Iris pigment epithelial cell (primary cell): ENCODE measurements at places on chromosomes 6 and 20.

DNA sequence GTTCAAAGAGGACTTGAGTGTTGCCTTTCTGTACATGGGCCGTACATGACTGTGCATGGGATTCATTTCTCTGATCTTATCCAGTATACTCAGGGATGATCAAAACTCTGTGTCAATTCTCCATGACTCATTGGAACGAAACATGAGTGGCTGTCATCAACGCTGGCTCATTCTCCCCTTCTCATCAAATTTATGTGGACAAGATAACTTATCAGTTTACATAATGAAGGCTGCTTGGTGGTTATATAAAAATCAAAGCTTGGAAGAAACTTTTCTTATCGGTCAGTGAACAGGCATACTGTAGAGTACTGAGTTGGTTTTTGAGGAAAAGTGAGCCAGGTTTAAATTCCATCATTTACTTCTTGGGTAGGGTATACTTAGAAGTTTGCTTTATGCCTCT lies 24.9 kb downstream of the CRISP1 start:
- no peak for DNase-seq

- peak; percentile 71 for DNase-seq
These were observed 36.1 kb downstream of the NCR2 start for GRCh38 chr6:41371461-41371991.

DNA sequence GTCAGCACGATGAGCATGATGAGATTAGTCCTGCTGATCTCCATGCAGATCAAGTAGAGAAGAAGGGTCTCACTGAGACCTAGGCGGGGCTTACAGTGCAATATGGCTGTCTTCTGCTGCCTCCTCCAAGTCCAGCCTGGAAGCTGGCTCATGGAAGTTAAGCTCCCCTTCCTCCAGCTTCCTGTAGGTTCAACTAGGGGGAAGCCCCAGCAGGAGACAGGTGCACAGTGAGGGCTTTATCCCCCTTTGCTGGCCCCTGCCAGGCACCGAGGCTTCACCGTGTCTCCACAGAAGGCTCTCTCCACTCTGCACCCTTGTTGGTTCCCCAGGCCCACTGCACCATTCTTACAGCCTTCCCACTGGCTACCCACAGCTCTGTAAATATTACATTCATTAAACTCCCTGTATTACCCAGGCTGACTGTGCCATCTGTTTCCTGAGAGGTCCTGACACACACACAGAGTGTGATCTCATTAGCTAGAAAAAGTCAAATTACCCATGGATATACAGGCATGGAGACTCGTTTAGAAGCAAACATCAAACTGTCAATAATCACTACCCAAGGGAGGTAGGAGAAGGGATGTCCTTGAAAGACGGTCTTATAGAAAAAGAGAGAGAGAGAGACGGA lies 90.4 kb downstream of the SLC2A10 start:
- DNase-seq, result no peak

- DNase-seq, result no peak
These were observed 75.3 kb downstream of the RIN2 start for GRCh38 chr20:19833395-19833794.

DNA sequence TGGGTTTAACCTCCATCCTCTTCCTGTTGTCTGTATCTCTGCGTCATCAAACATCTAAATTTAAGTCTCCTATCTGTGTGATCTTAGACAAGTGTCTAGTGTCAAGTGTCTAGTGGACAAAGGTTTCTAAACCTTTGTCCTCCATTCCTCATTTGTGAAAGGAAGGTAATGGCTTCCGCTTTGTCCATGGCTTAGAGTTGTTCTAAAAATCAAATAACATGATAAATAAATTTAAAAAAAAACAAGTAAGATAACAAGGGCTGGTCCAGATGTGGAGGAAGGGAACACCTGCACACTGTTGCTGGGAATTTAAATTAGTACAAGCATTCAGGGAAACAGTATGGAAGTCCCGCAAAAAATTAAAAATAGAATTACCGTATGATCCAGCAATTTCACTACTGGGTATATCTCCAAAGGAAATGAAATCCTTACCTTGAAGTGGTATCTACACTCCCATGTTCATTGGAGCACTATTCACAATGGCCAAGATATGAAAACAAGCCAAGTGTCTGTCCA lies 17.6 kb upstream of the SERPINB1 start:
- DNase-seq, result no peak

DNA sequence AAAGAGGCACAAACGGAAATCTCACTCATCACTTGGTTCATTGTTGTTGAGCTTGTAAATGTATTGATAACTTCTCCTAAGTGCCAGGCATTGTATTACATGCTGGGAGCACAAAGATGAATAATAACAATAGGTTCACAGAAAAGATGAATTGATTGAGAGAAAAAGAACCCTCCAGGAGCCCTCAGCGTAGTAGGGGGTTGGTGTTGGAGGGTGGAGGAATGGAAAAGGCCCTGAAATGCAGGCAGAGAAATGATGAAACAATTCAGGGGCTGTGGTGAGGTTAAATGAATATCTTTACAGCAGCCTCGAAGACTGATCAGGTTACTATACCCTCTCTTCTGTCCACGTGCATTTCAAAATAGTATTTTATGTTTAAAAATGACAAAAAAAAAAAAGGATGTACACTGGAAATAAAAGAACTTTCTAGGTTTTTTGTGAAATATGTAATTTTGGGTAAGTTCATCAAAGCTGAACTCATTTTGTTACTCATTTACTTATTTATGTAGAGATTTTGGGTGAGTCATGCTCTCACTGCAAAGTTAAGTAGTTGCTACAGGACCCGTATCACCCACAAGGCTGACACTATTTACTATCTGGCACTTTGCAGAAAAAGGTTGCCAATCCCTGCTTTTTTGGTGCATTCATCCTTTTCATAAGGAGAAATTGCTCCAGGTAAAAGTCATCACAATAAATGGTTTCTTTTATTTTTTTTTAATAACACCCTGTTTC lies 277.3 kb downstream of the ZNF217 start:
- DNase-seq, result no peak

DNA sequence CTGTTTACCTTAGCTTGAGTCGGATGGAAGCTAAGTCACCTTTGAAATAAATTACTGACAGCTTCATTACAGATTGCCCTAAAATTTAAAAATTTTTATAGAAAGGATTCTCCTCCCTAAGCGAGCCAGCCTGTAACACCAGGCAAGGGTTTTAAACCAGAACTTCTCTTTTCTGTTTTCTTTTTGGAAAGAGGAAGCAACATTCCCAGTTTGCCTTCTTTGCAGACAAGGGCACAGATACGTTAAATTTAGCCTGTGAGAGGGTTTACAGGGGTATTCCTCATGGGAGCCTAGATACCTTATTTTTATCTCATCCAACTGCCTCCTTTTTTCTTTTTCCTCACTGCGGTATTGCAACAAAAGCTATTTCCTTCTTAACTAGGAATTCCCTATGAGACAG lies 45.0 kb downstream of the GNAS start:
- no peak for DNase-seq

- no peak for DNase-seq
These were observed 21.1 kb downstream of the COL20A1 start for GRCh38 chr20:63314015-63314471.

GRCh38 chr6:106194949-106195921 lies 109.1 kb downstream of the PRDM1 start:
- peak; percentile 83 for DNase-seq

DNA sequence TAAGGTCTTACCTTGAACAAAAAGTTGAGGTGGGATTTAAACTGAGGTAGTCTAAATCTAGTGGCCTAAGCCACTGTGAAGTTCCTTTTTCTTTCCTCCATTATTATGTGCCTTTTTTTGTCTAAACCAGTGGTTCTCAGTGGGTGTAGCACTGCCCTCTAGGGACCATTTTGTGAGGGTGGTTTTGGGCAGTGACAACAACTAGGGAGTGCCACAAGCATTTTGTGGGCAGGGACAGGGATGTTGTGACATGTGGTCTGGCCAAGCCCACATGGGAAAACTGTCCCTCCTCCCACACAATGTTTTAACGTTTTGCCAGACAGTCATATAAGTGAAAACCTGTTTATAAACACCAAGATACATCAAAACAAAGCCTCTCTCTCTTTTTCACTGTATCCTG lies 899.4 kb upstream of the FLRT3 start:
- DNase-seq, result peak; percentile 38

GRCh38 chr6:39195792-39196385 lies 33.4 kb downstream of the KCNK5 start:
- DNase-seq, result no peak

GRCh38 chr6:47221565-47221964 lies 88.1 kb downstream of the TNFRSF21 start:
- no peak for DNase-seq

- DNase-seq, result no peak
These were observed 73.1 kb upstream of the DST start for GRCh38 chr6:56715741-56716140.

DNA sequence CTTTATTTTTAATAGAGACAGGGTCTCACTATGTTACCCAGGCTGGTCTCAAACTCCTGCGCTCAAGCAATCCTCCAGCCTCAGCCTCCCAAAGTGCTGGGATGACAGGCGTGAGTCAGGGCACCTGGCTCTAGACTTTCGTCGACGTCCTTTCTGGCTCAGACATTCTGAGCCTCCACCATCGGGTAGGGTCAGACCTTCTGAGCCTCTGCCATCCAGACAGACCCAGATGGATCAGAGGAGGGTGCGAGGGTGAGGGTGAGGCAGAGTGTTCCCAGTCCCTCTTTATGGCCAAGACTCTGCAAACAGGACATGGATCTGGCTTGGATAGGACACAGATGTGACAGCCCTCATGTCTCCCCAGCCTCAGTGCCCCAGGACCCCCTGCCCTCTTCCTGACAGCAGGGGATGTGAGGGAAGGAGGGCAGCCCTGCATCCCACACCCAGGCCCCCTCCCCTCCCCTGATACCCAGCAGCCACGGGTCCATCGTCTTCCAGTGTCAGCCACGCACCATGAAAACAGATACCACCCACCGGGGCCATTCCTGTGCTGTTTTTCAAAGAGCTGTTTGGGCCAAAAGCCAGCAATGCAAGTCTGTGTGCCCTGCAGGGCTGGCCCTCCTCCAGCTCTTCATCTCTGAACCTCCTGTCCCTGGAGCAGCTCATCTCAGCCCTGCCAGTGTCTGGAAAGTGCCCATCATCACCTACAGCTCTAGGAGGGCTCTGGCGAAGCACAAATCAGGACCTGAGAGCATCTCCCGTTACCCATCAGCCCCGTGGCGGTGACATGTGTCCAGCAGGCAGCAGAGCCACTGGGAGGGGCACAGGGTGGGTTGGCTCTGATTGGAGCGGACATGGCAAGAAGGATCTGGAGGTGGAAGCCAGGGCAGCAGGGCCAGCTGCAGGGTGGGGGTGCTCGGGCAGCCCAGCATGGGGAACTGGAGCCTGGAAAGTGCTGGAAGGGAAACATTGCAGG lies 208.4 kb downstream of the PREX1 start:
- no peak for DNase-seq

DNA sequence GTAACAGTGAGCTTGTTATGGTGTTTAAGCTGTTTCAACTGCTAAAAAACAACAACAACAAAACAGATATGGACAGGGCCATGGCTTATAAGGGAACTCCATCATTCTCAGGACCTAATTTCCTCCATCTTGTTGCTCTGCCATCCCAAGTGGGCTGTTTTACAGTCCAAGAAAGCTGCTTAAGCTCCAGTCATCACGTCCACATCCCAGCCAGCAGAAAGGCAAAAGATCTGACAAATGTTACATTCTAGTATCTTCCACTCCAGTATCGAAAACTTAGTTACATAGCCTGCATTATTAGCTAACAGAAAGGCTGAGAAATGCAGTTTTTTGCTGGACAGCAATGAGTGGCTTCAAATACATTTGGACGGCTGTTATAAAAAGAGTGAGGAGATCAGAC lies 23.0 kb upstream of the TFAP2A start:
- DNase-seq, result no peak

DNA sequence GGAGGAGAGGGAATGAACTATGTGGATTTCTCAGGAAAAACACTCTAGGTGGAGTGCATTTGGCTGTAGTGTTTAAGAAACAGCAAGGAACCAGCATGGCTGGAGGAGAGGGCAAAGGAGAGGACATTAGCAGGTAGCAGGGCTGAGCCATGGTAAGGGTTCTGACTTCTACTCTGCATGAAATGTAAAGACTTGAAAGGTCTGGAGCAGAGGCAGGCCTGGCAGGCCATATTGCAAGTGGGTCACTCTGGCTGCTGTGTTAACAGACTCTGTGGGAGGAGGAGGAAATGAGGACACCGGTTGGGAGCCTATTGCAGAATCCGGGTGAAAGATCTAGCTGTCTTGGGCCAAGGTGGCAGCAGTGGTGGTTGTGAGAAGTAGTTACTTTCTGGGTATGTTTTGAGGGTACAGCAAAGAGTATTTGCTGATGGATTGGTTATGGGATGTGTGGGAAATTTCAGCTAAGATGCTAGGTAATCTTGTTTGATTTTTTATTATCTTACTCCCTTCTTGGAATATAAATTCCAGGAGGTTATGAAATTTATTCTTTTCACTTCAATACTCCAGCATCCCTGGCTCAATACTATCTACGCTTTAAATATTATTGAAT lies 115.9 kb upstream of the BCLAF1 start:
- DNase-seq, result no peak
